ENCODE measurements at places on chromosomes 1 and 21.

- peak; percentile 61 for DNase-seq
Observed at GRCh38 chr1:966704-967300, 520 bp downstream of the PLEKHN1 start.

DNA sequence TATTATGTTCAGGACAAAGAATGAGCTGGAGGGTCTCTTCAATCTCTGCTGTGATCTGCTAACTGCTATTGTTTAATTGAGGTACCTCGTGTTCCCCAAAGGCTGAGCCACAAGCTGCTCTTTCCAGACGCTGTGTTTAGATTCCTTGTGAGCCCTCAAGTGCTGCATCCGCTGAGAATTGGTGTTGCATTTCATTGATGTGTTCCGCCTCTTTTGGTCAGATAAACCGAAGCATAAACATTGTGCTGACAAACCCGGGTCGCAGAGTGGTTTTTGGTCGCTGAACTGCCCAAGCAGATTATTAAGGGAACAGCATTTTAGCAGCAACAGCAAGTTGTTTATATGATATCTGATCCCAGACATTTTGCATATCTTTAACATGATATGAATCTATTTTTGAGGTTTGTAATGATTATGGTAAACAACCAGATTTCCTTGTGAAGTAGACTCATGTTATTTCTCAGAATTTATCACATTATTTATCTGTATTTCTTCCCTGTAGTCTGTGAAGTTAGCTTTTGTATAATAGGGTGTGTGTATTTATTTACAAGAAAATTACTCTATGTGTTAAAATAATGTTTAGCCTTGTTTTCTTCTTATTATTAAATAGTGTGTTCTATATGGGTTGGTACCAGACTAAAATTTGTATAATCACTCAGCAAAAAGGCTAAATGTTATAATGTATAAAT is 217.2 kb upstream of the C1orf105 start:
- no peak for DNase-seq

DNA sequence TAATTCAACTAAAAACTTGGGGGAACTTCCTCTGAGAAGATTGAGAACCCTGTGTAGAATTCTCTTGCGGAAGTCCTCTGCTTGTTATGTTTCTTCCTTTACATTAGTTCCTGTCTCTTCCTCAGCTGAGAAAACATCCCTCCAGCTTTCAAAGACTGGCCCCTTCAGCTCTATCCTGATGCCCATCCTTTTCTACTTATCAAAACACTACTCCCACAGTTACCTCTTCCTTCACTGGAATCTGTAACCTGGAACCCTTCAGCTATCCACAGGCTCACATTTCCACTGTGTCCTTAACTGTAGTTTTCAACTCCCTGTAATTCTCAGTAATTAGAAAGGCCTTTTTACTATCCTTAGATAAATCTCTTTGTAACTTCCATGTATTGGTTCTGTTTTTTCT is 6.0 kb upstream of the DEDD start:
- no peak for DNase-seq

- no peak for DNase-seq
Observed at GRCh38 chr21:43283136-43283924, 114.5 kb downstream of the CRYAA start.

- DNase-seq = no peak
Observed at GRCh38 chr1:119318466-119319309, 49.9 kb upstream of the HAO2 start.

DNA sequence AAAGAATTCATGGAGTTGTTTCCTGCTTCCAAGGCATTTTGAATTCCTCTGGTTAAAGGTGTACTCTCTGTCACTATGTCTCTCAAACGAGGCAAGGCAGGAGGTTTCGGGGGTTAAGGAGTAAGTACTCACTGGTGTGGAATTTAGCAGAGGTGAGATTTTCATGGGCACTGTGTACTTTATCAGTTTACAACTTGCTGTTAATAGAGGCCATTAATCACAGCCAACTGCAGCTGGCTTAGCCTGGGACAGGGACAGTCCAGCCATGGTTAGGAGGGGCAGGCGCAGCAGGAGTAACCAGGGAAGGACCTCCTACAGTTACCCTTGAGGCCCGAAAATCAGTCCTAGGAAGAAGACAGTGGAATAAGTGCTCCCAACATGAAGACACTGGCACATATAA is 18.1 kb upstream of the TMEM9 start:
- no peak for DNase-seq

- DNase-seq = no peak
Observed at GRCh38 chr1:208743361-208743760, 499.2 kb upstream of the PLXNA2 start.

GRCh38 chr1:229230893-229231753 is 39.8 kb upstream of the RAB4A start:
- DNase-seq = no peak

DNA sequence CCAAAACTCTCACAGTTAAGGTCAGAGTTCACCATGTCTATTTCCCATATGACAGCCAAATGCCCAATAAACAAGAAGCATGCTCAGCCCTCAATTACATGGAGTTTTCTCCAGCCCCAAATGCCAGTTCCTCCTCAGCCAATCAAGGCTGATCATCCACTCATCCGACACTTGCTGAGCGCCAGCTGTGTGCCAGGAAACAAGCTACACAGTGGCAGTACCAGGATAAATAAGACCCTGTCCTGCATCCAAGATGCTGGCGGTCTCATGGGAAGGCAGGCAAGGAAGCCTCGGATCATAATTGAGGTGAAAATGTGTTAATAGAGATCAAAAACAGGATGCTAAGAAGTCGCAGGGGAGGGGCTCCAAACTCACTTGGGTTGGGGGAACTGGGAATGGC is 7.7 kb downstream of the ZBTB17 start:
- DNase-seq = no peak

GRCh38 chr21:45379171-45379900 is 25.6 kb upstream of the COL18A1 start:
- DNase-seq = no peak

DNA sequence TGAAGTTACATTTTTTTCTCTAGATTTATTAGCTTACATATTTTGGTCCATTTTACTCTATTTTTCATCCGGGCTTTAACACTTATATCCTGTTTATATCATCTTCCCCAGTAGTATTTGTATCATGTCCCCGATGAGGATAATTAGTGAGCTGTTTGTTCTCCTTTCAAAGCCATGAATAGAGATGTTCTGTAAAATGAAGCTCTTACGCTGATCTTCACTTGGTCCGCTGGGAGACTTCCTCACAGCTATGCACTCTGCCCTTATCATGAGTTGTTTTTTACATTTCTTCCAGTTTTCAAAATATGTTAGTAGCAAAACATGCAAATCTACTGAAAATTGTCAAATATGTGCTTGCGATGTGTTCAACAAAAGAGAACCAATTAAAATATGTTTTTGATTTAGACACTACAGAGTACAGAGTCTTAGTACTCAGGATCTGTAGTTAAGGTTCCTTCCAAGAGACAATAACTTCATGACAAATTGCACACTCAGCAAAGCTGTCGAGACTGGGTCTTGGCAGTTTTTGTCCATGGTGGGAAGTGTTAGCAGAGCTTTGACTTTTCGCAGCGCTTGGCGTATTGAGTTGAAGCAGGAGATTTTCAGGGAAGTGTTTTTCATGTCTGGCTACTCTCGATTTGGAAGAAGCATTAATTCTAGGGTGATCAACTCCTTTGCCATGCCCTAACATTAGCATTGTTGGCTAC is 292.0 kb upstream of the ADAMTS5 start:
- DNase-seq = no peak

DNA sequence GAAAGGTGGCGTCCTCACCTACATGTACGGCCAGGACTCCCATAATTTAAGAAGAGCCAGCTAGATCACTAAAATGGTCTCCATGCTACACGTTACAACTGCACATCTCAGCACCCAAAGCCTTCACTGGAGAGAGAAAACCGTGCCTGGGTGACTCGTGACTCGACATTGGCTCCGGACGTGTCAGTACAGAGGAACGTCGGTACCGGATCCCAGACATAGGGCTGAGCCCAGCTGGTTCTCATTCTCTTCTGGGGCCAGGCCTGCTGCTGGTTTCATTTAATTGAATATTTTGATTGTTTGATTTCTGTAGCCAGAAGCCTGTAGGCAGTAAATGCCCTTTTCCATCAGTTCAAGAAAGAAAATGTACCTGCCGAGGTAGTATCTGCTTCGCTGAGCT is 93.1 kb downstream of the HHIPL2 start:
- DNase-seq = no peak

GRCh38 chr1:36609241-36610027 is 126.7 kb upstream of the CSF3R start:
- peak; percentile 8 for DNase-seq

GRCh38 chr1:63316984-63317816 is 5.2 kb upstream of the FOXD3 start:
- DNase-seq = peak; percentile 60

DNA sequence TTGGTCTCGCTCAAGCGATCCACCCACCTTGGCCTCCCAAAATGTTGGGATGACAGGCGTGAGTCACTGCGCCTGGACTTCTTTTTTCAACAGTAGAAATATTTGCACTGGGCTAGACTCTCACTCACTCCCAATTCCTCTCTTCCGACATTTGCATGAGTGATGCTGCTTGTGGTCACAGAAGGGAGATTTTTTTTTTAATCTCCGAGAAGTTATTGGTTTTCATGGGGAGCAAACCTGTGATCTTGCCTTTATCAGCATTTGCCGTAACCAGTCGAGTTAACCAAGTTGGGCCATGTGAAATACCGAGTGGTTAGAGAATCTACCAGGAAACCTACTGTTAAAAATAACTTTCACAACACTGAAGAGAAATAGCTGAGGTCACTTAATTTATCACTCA is 21.1 kb downstream of the ERG start:
- no peak for DNase-seq

DNA sequence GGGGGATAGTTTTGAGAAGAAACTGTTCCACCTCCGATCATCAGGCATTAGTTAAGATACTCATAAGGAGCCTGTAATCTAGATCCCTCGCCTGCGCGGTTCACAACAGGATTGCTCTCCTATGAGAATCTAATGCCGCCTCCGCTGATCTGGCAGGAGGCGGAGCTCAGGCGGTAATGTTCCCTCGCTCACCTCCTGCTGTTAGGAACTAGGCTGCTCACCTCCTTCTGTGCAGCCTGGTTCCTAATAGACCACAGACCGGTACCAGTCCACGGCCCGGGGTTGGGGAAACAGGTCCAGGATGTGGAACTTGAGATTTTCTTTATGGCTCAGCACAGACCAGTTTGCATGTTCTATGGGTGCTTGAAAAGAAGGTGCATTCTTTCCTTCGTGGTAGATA is 27.2 kb upstream of the FAM3B start:
- DNase-seq = no peak

- peak; percentile 17 for DNase-seq
Observed at GRCh38 chr1:174968750-174969244, 30.9 kb upstream of the CACYBP start.

DNA sequence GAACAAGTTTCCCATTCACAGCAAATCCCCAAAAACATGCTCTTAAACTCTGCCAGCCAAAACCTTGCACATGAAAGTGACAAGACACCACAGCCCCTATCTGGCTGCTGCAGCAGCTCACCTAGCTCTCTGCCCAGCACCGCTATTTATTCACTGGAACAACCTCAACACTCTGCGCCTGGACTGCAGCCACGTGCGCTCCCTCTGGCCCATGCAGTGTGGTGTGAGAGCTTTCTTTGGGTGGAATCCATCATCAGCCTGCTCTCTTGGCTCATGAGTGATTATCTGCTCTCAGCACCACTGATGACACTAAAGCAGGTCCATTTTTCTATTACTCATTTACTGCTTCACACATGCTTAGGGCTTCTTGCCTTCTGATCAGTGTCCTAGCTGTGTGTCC is 11.4 kb downstream of the KCNJ6 start:
- no peak for DNase-seq

DNA sequence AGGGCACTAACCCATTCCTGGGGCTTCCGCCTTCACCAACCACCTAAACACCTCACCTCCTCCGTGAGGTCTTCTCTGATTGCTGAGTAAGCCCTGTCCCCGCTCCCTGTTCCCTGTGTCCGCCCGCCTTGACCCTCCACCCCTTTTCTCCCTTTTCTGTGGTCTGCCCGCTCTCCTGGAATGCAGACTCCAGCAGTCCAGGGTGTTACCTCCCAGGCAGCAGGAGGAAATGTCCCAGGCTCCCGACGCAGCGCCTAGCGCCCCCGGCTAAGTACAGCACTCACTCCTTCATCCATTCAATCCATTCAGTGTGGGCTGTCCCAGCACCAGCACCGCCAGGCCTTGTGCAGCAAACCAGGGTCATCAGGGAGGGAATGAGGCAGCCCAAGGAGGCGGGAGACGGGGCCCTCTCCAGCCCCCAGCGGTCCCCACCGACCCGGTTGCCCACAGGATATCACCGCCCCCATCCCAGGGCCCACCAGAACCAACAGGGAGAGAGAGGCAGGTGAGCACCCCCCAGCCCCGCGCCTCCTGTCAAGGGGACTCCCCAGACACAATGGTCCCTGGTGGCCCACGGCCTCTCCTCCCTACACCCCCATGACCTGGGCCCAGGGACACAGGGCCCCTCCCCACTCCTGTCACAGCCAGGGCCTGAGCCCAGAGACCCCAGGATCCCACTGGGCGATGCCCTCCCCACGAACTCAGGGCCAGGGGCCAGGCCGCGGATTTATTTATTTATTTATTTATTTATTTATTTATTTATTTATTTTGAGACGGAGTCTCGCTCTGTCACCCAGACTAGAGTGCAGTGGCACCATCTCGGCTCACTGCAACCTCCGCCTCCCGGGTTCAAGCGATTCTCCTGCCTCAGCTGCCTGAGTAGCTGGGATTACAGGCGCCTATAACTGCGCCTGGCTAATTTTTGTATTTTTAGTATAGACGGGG is 10.2 kb downstream of the TNFRSF14 start:
- DNase-seq = no peak

DNA sequence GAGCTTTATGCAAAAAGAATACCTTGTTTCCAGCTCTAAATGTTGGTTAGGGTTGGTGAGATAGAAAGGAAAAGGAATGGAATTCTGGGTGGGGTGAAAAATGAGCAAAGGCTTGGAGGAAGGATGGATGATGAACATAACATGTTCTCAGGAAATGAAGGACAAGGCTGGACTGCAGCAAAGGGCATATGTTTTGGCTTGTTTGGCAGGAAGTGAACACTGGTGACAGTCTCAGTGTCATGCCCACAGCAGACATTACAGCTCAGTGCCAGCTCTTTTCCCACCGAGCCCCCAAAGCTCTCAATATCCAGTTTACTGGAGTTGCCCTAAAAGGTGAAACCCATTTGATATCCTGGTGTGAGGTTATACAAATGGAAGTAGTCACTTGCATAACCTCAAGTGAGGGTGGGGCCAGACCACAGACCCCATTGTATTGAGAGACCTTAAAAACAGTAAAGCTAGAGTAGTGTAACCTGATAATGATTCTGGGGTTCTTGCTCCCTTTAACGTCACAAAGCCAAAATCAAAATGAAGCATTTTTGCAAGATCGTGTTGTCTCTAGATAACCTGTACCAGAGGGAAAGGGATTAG is 270.6 kb downstream of the NFIA start:
- DNase-seq = no peak

- DNase-seq = no peak
Observed at GRCh38 chr1:195185736-195186135, 1422.5 kb downstream of the KCNT2 start.

GRCh38 chr1:97791251-97791650 is 129.6 kb downstream of the DPYD start:
- no peak for DNase-seq

GRCh38 chr1:234619071-234619480 is 9.1 kb upstream of the IRF2BP2 start:
- no peak for DNase-seq
